Head of caudate nucleus (tissue), 42 donors: ENCODE measurements at places on chromosomes 2 and 18.

- DNase-seq = no peak
These were observed 84.5 kb upstream of the ODC1 start for GRCh38 chr2:10532638-10533101.

DNA sequence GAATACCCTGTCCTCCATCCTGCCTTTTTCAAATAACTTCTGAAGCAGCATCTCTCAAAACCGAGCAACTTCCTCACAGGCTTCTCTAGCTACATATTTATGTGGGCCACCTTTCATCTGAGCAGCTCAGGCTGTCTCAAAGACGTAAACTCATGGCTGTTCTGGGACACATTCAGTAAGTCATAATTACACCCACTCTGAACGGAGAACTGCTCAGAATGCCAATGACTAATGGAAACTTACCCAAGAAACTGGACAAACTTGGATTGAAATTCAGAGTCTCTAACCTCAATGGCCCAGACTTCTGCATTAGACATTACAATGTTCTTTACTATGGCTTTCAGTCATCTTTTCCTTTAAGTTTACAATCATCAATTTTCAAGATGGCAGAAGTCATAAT lies 145.2 kb downstream of the RAD51AP2 start:
- DNase-seq = no peak

DNA sequence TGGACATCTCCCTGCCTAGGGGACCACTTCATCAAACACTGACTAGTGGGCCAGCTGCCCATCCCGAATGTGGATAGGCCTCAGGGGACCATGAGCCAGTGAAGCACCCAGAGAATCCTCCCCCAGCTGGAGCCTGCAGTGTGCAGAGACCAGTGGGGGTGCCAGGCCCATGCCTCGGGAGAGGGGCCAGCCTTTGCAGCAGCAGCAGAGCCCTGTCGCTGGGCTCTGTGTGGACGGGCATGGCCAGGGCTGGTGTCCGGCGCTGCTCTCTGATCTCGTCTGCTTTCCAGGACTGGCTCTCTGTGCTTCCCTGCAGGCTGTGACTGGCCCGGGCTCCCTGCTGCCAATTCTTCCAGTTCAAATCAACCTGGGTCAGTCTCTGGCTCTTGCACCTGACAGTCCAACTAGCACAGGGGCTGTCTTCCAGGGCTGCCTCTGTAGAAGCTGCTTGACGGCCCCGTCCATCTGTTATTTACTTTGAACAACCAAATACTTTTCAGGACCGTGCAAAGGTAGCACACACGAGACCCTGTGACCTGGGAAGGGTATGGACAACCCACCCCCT lies 11.4 kb downstream of the KCNIP3 start:
- no peak for DNase-seq

- DNase-seq = no peak
These were observed 101.0 kb upstream of the NT5C1B start for GRCh38 chr2:18690342-18690741.

- no peak for DNase-seq
These were observed 455.4 kb upstream of the LRRTM4 start for GRCh38 chr2:77977471-77978063.

- no peak for DNase-seq
These were observed 176.2 kb downstream of the TRABD2A start for GRCh38 chr2:84704505-84705244.

DNA sequence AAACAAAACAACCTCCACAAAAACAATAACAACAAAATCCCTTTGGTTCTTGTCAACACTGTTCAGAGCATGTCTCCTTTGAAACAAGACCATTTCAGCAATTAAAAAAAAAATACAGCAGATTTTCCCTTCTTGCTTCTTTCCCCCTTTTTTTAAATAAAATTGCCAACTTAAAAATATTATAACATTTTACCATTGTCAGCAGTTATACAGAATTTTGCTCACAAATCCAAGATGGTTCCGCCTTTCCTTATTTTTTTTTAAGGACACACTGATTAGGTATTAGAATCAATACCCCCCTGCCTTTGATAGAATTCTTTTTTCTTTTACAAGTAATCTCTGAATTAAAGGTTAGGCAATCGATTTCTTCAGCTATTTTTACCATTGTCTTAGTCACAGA lies 48.7 kb upstream of the FN1 start:
- DNase-seq = no peak

- DNase-seq = no peak
These were observed 87.6 kb downstream of the MARCHF4 start for GRCh38 chr2:216284708-216285107.

DNA sequence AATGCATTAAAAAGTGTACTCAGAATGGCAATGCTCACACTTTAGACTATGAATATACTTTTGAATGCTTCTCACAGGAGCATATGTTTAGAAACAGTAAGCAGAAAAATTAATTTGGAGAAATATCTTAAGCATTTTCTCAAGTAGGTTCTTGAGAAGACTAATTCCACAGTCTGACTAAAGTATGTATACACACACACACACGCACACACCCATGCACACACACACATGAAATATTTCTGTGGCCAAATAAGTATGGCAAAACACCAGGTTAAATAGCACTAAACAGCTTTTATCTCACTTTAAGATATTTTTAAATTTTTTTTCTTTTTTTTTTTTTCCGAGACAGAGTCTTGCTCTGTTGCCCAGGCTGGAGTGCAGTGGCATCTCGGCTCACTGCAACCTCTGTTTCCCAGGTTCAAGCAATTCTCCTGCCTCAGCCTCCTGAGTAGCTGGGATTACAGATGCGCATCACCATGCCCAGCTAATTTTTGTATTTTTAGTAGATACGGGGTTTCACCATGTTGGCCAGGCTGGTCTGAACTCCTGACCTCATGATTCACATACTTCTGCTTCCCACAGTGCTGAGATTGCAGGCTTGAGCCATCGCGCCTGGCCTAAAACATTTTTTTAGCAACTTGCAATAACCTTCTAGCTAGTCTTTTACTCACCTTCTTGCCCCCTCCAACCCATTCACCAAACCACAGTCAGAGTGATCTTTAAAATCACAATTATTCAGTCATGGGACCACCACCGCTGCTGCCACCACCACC lies 67.5 kb upstream of the SCG2 start:
- no peak for DNase-seq

GRCh38 chr2:225531559-225531958 lies 132.0 kb downstream of the NYAP2 start:
- DNase-seq = no peak

DNA sequence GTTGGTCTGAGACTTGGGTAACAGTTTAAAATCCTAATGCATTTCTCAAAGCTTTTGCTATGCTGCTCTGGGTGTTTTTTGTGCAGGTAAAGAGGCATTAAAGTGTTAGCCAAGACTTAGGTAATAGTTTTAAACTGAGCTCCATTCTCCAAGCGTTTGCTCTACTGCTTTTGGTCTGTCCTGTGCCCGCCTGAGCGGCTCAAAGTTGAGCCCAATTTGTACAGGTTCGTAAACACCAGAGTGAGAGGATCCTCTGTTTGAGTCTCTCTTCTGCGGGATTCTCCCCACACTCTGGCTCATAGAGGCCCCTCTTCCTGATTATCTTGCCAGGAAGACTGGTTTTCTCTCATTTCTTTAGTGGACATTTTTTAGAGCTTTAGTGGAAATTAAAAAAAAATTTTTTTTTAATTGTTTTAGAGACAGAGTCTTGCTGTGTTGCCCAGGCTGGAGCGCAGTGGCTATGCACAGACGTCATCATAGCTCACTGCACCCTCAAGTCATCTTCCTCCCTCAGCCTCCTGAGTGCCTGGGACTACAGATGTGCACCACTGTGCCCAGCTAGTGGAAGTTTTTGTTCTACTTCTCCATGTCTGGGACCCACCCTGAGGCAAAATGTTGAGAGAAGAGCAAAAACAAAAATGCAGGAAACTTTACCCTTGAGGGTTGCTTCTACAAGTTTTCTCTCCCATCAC lies 16.6 kb downstream of the CCDC138 start:
- no peak for DNase-seq

- DNase-seq = no peak
These were observed 445 bp downstream of the MLPH start for GRCh38 chr2:237487496-237487895.

- DNase-seq = no peak
These were observed 358.7 kb downstream of the SETBP1 start for GRCh38 chr18:45039376-45039775.

DNA sequence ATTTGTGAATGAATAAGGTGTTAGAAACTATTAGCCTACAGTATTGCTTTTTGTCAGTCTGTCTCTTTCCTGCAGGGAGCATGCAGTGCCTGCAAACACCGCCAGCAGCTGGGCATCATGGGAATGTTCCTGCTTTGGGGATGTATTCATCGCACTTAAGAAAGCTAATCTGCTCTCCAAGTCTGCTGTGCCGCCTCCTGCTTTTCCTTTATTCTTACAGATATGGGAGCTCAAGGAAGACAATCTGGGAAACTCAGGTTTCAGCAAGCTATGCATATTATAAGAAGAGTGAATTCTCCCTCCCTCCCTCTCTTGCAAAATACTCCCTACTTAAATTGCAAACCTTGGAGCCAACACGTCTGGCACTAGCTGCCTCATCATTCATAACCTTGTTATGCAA lies 479.2 kb upstream of the ACVR2A start:
- peak; percentile 22 for DNase-seq

GRCh38 chr2:16494836-16495508 lies 170.7 kb downstream of the CYRIA start:
- DNase-seq = no peak

DNA sequence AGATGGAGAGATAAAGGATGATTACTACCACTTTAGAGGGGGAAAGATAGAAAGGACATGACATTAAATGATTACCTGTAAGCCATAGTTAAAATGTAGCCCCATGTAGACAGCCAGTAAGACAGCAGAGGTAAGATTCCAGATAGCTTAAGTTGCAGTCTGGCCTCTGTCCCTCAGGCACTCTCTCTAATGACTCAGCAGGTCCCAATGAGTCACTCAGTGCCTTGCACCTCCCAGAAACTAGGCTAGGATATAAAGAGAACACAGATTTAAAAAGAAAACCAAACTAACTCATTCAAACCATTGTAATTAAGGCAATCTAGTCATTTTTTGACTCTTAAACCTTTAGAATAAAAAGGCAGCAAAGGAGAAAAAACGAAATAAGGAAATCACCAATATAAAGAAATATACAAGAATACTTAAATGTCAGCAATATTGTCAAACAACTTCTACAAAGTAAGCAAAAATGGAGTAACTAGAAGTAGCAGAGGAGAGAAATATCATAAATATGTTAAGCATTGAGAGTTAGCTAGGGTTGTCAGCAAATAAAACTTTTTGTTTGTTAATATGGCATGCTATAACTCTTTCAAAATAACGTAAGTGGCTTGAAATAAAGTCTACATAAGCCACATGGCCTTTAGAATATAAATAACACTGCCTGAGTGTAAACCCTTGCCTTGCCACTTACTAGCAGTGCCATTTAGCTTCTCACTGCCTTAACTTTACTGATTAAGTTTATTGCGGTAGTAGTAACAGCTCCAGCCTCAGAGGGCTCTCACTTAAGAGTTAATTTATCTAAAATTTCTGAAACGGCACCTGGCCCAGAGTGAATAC lies 48.5 kb downstream of the SOCS6 start:
- DNase-seq = peak; percentile 26

- no peak for DNase-seq
These were observed 56.1 kb downstream of the SLC35F5 start for GRCh38 chr2:113700186-113700841.

- no peak for DNase-seq
These were observed 372.7 kb upstream of the SOX11 start for GRCh38 chr2:5319493-5319892.

- DNase-seq = no peak
These were observed 219.4 kb downstream of the MREG start for GRCh38 chr2:215793747-215794595.

- DNase-seq = no peak
These were observed 4.0 kb upstream of the RMC1 start for GRCh38 chr18:23499291-23499781.

GRCh38 chr2:176561706-176562105 lies 292.5 kb downstream of the MTX2 start:
- DNase-seq = no peak

GRCh38 chr2:167924556-167924955 lies 322.8 kb downstream of the STK39 start:
- no peak for DNase-seq

GRCh38 chr18:11747731-11748130 lies 58.7 kb downstream of the GNAL start:
- peak; percentile 74 for DNase-seq

DNA sequence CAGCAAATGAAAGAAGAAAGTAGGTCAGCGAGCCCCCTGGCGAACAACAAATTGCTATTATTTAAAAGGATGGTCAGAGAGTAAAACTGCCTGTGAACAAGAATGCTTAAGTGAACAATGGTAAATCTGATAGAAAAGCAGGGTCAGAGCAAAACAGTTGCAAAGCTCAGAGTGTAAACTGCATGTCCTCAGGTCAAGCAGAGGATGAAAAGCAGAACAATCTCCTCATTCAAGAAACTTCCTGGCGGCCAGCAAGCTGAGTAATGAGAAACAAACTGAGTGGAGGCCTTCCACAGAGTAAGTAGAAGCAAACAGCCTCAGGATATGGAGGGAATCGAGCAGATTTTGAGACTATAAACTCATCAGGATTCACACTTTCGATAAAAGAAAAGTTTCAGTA lies 117.9 kb downstream of the PPP1R1C start:
- DNase-seq = no peak

DNA sequence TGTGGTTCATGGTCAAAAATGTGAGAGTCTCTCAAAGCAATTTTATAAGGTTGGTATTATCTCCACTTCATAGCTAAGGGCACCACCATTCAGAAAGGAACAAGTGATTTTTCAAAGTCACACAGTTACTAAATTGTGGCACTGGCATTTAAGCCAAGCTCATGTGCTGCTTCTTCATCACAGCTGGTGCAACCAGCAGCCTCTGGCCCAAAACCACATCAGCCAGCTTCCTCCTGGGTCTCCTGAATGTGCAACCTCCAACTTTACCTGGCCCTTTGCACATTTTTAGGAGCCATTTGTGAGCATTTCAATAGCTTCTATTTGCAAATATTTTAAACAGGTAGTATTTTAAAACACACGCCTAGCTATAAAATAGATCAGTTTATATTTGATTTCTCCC lies 293.7 kb downstream of the BCL11A start:
- DNase-seq = no peak

DNA sequence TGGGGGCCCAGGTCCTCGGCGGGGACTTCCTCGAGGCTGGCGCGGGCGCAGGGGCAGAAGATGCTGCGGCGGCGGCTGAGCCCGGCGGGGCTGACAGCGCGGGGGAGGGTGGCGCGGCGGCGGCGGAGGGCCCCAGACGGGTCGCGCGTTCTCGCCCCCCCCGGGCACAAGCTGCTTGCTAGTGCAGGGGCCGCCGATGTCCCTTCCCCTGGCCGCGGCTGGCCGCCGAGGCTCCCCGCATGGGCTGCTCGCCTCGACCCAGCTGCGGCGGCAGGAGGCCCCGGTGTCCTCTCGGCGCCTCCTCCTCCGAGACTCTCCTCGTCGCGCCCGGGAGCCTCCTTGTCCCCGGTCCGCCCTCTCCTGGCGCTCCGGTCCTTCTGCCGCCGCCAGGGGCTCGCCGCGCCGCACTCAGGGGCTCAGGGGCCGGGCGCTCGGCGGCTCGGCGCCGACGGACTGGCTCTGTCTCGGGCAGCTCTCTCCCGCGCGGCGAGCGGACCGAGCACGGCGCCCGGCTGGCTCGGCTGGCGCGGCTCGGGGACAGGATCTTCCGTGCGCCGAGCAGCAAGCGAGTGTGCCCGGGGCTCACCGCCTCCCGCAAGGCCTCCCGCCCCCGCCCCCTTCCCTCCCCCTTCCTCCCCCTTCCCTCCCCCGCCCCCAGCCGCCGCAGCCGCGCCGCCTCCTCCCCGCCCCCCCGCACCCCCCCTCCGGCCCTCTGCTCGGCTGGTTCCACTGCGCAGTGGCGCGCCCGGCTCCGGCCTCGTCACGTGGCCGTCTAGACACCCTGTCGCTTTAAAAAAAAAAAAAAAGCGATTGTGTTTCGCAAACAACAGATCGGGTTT lies 902 bp upstream of the SMAD7 start:
- peak; percentile 83 for DNase-seq
